ENCODE measurements at places on chromosomes 3 and 15.

DNA sequence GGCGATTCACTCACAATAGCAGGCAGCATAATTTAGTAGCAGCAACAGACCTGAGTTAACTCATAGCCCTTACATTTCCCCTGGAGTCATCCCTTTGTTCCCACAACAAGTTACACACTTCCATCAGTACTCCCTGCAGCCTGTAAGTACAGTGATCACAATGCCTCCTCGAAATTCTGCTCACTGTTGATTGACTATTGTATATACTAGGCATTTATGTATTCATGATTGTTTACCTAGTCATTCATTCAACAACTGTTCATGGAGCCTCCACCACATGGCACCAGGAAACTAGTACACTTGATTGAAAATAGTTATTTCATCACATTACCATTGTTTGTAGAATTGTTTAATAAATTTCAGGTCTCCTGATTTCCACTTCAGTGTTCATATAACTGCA, 71.4 kb upstream of the P3H2 start:
- no peak for DNase-seq
- H3K27me3 ChIP-seq = no peaks in the 10 kb centered on the region
- H3K27ac ChIP-seq = no peak overlapping the region
- no peaks in the 10 kb centered on the region for H3K36me3 ChIP-seq
- H3K4me1 ChIP-seq = no peaks in the 10 kb centered on the region

- H3K4me3 ChIP-seq = no peak overlapping the region
- H3K27ac ChIP-seq = no peak overlapping the region
- no peaks in the 10 kb centered on the region for H3K36me3 ChIP-seq
Measured at GRCh38 chr15:53034767-53035245, 244.7 kb upstream of the ONECUT1 start.

DNA sequence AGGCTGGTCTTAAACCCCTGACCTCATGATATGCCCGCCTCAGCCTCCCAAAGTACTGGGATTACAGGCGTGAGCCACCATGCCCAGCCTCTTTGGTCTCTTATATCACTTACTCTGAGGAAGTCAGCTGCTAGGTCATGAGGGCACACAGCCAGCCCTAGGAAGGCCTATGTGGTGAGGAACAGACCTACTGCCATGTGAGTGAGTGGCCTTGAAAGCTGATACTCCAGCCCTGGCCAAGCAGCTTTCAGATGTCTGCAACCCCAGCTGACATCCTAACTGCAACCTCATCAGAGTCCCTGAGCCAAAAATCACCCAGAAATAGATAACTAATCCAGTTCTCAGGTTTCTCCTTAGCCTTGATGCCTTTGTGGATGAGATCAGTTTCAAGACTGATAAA, 224.3 kb downstream of the EDEM1 start:
- no peaks in the 10 kb centered on the region for H3K36me3 ChIP-seq
- DNase-seq = no peak
- H3K27me3 ChIP-seq = no peaks in the 10 kb centered on the region
- no peaks in the 10 kb centered on the region for H3K4me1 ChIP-seq

GRCh38 chr15:92451225-92451825, 57.6 kb downstream of the ST8SIA2 start:
- H3K4me3 ChIP-seq = no peak overlapping the region
- H3K4me1 ChIP-seq = no peaks in the 10 kb centered on the region
- H3K36me3 ChIP-seq = peaks cover 100% of the 10 kb centered on the region
- no peaks in the 10 kb centered on the region for H3K27me3 ChIP-seq

DNA sequence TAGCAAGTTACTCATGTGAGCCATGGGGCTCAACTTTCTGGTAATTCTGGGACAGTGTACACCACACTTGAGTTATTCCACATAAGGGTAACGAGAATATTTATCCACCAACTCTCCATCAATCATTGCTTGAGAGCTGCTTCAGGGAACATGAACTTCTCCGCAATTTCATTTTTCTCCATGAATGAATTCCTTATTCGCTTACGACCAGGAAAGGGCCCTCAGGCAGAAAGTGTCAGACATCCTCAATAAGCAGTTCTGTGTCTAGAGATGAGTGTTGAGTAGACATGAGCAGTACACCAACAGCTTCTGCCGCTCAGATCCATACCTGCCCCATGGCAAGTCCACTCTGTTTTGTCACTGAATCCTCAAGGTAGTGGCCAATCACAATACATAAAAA, 24.8 kb upstream of the IQCF2 start:
- no peak overlapping the region for H3K27ac ChIP-seq
- no peak for DNase-seq
- H3K27me3 ChIP-seq = no peaks in the 10 kb centered on the region
- no peaks in the 10 kb centered on the region for H3K4me1 ChIP-seq
- no peak overlapping the region for H3K4me3 ChIP-seq
- H3K36me3 ChIP-seq = no peaks in the 10 kb centered on the region

- H3K27me3 ChIP-seq = no peaks in the 10 kb centered on the region
- H3K36me3 ChIP-seq = no peaks in the 10 kb centered on the region
- no peak overlapping the region for H3K4me3 ChIP-seq
- no peak for DNase-seq
- H3K27ac ChIP-seq = no peak overlapping the region
Measured at GRCh38 chr15:36612063-36612788, 32.8 kb downstream of the CDIN1 start.

DNA sequence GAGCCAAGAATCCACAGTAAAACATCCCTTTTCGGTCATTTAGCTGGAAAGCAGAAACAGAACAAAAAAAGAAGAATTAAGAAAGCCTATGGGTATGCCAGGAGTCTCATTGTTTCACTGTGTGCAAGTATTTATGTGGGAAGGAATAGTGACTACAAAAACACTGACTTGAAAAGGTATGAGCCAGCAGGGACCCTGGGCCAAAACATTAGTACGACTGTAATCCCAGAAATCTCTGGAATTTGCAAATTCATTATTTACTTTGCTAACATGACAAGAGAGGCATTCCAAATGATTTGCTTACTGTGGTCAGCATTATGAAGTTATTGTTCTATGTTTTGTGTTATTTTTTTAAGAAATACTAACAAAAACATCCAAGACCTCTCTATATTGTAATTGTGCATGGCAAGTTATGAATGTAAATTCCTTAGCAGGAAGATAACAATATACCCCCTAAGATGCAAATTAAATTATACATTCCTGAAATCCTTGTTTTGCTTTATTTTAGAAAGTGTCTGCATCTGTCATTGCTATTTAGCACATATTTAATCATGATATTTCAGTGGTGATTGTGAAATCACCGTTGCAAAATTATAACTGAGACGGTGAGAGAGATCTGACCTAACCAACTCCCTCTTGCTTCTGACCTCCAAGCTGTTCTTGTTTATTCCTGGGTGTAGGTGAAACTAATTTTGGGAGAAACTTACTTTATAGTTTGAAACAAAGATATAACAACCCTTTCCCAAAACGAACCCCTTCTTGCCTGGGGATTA, 299.2 kb downstream of the ZPLD1 start:
- no peaks in the 10 kb centered on the region for H3K36me3 ChIP-seq
- no peaks in the 10 kb centered on the region for H3K4me1 ChIP-seq
- H3K27me3 ChIP-seq = no peaks in the 10 kb centered on the region
- H3K4me3 ChIP-seq = no peak overlapping the region
- DNase-seq = peak; percentile 5

- H3K27ac ChIP-seq = no peak overlapping the region
- no peaks in the 10 kb centered on the region for H3K27me3 ChIP-seq
- peaks cover 3% of the 10 kb centered on the region for H3K36me3 ChIP-seq
Measured at GRCh38 chr15:27092390-27092789, 121.4 kb downstream of the GABRG3 start.

- no peaks in the 10 kb centered on the region for H3K4me1 ChIP-seq
- no peak overlapping the region for H3K4me3 ChIP-seq
Measured at GRCh38 chr15:45093013-45093412, 21.0 kb downstream of the DUOX2 start.

- peaks cover 4% of the 10 kb centered on the region for H3K4me1 ChIP-seq
- no peak overlapping the region for H3K4me3 ChIP-seq
- no peaks in the 10 kb centered on the region for H3K27me3 ChIP-seq
- H3K27ac ChIP-seq = peak overlapping the region; percentile 16
- DNase-seq = peak; percentile 5
- peaks cover 19% of the 10 kb centered on the region for H3K36me3 ChIP-seq
Measured at GRCh38 chr3:132595014-132595413, 2.1 kb upstream of the ACKR4 start.

DNA sequence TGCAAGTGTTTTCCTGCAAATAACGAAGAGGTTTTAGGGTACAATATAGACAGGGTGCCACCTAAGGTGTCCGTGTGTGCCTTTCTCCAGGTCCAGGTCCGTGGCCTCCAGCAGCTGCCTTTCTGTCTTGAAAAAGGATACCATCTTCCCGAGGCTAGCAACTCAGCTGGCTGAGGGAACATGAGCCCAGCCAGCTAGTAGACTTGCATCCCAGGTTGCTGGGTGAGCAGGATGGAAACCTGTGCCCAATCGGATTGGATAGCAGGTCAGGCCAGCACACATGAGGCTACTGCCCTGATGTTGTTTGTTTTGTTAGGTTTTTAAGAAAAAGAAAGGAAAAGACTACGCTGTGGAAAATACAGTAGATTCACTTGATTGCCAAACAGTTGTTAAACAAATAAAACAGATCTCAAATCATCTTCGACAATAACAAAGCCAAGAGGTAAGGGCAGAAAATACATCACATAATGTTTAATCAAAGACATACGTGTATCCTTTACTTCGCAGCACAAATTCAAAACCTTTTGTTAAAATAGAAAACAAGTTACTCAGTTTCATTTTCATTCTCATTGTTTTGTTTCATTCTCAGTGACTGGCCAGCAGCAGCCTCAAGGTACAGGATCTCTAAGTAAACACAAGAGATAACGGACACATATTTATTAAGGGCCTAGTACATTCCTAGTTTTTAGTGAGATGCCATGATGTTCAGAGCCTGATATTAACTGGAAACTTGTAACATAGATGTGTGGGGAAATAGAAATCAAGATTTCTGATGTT, 661.2 kb upstream of the NR2F2 start:
- no peak overlapping the region for H3K27ac ChIP-seq
- no peak for DNase-seq
- H3K4me3 ChIP-seq = no peak overlapping the region

DNA sequence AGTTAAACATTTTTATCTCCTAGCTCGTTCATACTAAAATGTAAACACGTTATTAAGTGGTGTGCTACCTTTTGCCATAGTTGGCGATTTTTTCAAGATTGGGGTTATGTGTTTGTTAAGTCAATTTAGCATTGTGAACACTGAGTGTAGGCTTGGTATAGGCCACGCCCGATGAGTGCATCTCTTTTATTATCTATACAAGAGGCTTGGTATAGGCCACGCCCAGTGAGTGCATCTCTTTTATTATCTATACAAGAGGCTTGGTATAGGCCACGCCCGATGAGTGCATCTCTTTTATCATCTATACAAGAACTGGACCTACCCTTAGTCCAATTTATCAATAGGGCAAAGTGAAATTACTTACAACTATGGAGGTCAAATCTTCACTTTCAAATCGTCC, 70.4 kb downstream of the NIPA2 start:
- no peak overlapping the region for H3K4me3 ChIP-seq
- H3K4me1 ChIP-seq = no peaks in the 10 kb centered on the region
- H3K27me3 ChIP-seq = no peaks in the 10 kb centered on the region
- no peak overlapping the region for H3K27ac ChIP-seq
- peaks cover 89% of the 10 kb centered on the region for H3K36me3 ChIP-seq

- no peaks in the 10 kb centered on the region for H3K4me1 ChIP-seq
- no peaks in the 10 kb centered on the region for H3K36me3 ChIP-seq
- H3K27me3 ChIP-seq = no peaks in the 10 kb centered on the region
- no peak overlapping the region for H3K4me3 ChIP-seq
- no peak for DNase-seq
Measured at GRCh38 chr3:159982442-159982974, 6.1 kb upstream of the IL12A start.

- H3K4me1 ChIP-seq = no peaks in the 10 kb centered on the region
- H3K4me3 ChIP-seq = no peak overlapping the region
- H3K36me3 ChIP-seq = peaks cover 85% of the 10 kb centered on the region
- no peak for DNase-seq
Measured at GRCh38 chr3:183812761-183813445, 12.5 kb downstream of the MAP6D1 start.

All from neuronal stem cell (in vitro differentiated cells).